ENCODE measurements at places on chromosomes 2 and 18.

DNA sequence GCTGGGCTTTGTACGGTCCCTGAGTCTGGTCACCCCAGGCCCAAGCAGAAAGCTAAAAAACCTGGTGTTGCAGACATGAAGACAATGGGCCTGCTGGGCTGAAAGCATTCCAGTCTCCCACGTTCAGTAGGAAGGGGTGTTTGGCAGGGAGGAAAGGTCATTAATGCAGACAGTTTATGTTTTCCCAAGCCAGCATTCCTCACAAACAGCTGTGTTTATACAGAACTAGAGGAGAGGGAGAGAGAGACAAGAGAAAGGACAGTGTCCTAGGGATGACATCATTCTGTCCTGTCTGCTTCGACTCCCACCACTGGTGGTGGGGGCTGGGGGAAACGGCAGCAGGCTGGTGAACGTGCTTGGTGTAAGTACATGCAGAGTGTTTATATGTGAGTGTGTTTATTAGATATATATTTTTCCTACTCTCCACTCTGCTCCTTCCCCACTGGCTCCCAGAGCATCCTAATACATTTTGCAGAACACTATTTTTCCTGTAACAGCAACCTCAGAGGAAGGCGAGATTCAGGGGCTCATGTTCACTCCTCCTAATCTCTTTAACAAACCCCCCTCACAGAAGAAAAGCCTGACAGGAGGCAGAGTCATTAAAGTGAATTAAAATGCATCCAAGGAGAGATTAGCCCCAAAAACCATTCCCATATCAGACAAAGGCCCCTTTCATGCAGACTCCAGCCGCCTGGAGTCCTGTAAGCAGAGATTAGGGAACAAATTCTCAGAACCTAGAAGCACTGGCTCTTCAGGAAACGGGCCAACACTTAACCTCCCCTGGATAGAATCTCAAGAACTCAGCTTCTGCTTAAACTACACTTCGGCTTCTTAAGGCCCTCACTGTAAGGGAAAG, 380.4 kb downstream of the TNS1 start:
- DNase-seq = no peak

- DNase-seq = no peak
Observed at GRCh38 chr2:20390524-20391123, 40.0 kb upstream of the PUM2 start.

DNA sequence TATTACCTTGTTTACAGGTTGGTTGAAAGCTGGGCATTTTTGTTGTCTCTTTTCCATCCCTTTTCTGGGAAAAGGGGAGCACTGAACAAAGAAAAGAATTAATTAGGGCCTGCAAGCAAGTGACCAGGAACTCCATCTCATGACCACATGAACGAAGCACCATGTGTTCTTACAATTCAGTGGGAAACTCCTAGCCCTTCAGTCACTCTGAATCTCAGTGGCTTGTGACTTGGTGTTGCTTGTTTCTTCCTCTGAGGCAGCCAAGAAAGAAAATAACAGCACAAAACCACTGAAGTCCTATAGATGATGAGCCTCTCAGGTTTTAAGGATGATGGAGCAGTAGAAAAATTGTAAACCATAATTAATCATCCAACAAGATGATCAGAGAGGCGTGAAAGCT, 129.1 kb upstream of the CAB39 start:
- DNase-seq = no peak

DNA sequence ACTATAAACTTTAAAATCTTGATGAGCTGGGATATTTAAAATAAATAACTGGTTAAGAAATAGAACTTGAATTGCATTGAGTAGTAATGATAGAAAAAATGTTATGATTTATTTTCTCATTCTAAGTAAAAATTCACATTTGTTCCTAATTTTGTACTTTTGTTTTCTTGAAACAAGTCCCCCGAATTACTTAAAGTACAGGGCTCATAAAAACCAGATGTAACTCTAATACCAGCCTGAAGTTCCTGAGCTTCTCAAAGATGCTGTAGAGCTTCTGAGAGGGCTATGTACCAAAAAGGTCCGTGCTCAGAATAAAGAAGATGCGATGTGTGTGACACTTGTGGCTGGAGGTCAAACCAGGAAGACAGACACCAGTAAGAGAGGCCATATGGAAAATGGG, 116.1 kb upstream of the TACR1 start:
- no peak for DNase-seq

DNA sequence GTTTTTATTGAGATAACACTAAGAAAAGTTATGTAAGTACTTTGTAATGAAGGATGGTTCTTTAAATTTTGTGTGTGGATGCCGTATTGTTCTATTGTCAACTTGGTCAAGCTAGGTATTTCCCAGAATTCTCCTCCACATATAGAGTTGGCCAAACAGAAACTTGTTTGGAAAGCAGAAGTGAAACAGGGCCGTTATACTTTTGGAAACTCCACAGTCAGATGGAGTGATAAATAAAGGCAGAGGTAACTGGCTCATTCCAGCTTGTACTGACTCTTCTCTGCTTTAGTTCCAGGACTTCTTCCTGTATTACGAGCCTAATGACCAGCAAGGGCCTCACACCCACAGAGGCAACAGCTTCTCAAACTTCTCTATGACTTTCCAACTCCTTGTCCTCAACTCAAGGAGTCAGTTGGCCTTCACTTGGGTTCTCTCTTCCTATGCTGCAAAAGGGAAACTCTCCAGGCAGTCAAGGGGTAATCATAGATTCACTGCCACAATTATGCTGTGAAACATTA, 16.4 kb upstream of the STARD7 start:
- DNase-seq = no peak

GRCh38 chr2:29281086-29281915, 166.1 kb downstream of the CLIP4 start:
- DNase-seq = no peak

GRCh38 chr2:231677632-231678104, 30.7 kb upstream of the PTMA start:
- DNase-seq = peak; percentile 73

DNA sequence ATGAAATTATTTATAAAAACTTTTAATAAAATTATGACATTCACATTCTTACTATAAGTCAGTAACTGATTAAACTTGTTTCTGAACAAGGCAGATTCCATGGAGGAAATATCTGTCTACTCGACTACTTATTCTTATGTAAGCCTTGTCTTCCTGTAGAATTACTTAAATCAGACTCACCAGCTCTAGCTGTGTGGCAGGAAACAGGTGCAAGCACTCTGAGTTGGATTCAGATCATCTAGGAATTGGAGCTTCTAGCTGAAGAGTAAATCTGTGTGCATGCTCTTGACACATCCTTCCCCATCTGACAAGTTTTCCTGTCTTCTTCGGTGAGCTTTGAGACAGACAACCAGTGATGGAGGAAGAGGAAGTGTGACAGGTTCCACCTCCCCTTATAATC, 284.7 kb downstream of the TRIB2 start:
- no peak for DNase-seq

- DNase-seq = no peak
Observed at GRCh38 chr18:50560681-50561629, 1.1 kb downstream of the MAPK4 start.

DNA sequence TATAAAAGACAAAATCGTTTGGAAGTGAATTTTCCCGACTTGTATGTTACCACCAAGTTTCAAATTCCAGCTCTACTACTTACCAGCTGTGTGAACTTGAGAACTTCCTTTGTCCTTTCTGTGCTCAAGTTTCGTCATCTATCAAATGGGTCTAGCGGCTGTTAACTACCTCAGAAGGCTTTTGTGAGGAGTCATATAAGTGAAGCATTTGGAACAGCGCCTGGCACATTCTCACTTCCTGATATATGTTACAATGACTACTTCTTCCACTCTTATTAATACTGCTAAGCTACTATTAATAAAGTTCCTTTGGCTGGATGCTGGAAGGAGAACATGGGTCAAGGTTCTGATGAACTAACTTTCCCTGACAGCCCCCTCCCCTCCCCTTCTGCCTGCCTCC, 104.5 kb downstream of the MEIS1 start:
- DNase-seq = no peak

GRCh38 chr2:178366412-178366811, 84.6 kb downstream of the PRKRA start:
- no peak for DNase-seq

DNA sequence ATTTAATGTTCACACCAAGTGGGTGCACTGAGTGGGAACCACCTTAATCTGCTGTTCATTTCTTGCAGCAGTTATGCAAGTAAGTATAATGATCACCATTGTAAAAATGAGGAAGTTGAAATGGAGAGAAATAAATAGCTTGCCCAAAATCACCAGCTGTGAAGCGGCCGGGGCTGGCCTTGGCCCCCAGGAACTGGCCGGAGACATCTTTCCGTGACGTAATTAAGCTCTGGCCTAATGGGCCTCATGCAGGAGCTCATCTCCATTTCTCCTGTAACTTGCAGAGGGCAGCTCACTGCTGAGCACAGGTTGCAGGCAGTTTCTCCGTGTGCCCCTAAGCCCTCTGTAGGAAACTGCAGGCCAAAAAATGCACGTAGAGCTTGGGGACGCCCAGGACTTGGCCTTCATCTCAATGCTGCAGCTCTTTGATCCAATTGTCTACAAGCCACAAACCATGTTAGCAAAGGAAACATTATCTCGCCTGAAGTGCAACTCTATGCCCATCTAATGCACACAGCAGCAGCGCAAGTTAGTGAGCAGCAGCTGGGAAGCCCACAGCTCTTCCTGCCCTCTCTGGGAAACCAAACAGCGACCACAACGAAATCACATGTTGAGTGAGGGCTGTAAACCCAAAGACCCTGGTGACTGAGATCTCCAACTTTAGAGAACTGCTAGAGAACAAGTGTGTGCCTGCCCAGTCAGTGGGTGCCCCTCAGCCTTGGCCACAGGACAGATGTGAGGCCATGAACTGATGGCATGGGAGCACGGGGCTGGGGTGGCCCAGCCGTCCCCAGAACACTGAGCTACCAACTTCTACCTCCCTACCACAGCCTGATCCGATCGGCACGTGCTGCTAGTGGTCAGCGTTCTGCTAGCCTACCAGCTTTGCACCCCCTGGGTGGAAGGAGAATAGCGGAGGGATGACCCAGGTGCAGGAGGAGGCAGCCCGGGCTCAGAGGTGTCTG, 28.8 kb downstream of the APCDD1 start:
- no peak for DNase-seq

DNA sequence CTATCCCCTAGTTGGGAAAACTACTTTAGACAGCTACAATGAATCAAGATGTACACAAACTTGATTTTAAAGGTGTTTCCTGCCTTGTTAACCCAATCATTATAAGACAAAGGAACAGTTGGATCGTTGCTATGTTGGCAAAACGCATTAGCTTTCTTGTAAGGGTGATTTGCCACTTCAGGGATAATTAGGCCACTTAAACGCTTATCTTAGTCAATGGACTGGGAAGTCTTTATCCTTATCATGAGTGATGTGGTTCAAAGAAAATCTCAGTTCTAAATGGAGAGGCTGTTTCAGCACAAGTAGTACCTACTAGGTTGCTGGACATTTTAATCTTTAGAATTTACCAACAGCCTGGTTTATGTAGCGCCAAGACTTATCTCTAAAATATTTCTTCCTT, 406.1 kb upstream of the MEX3C start:
- no peak for DNase-seq

DNA sequence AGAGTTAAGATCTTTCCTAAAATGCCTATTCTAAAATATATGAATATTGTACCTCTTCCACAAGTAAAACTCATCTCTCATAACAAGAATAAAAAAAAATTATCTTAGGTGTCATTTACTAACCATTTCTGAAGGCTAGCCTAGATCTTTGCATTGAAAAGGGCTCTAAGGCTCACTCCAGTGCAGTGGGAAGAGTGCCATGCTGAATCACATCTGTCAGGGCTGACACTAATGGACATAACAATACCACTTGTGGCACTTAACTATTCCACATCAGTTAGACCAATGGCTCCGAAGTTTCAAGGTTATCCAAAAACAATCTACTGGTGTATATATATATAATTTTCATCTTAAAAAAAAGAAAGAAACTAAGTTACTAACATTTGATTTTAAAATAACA, 130.2 kb downstream of the EXOC6B start:
- no peak for DNase-seq

GRCh38 chr2:47890711-47891368, 15.5 kb downstream of the FBXO11 start:
- DNase-seq = no peak

GRCh38 chr2:150572961-150573395, 85.5 kb upstream of the RND3 start:
- DNase-seq = no peak

DNA sequence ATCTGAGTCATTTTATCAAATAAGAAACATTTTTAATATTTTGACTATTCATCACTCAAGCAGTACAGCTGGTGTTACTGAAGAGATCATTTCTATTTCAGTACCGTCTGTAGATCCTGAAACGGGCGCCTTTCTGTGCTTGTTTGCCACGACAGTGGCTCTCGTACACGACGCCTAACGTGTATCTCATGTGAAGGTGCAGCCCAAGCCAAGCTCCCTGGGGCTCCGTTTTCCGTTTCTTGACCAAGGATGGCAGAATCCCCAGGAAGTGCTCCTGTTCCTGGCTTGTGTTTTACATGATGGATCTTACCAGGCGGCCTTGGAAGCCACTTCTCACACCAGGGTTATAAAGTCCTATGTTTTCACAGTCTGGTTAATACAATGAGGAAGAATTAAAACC, 320.6 kb downstream of the GBX2 start:
- DNase-seq = no peak

DNA sequence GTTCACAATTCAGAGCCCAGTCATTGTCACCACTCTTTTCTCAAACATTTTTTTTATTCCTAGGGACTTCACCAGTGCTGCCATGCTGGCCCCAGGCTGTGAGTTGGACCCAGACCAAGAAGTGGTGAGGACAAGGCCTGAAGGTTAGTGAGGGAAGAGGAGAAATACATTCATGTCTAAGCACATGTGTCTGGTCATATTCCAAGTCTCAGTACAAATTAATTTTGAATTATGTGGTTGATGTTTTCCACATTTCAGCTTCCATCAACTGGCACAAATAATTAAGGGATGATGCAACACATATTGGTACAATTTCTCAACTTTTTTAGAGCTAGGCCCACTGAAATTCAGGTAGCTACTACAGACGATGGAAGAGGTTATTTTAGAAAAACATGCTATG, 106.6 kb upstream of the UPP2 start:
- no peak for DNase-seq

- DNase-seq = no peak
Observed at GRCh38 chr18:50870138-50870845, 8.6 kb upstream of the ME2 start.

- DNase-seq = no peak
Observed at GRCh38 chr2:46308629-46309028, 11.4 kb downstream of the EPAS1 start.

DNA sequence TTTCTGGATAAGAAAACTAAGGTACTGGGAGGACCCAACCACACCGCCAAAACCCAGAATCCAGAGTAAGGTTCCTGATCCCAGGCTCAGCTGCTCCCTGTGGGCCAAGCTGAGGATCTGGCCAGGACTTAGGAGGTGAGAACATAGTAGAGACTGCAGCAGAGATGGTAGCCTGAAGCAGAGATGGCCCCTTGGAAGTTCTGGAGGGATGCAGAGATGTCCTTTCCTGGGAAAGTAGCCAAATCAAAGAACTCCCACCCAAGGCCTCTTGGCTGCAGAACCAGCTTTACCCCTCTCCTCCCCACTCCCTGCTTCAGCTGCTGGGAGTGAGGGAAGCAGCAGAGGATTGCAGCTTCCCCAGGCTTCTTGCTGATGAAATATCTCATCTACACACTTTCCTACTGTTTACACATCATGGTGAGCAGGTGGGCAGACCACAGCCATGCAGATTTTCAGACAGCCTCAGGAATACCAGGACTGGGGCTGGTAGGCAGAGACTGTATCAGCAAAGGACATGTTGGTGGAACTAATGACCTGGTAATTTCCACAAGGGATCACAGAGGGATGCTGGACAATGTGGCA, 32.7 kb downstream of the TMEM17 start:
- no peak for DNase-seq

Data from stimulated activated CD8-positive, alpha-beta memory T cell treated with anti-CD3 and anti-CD28 coated beads, Interleukin-7, amount 100 ng/mL, for 1 hour (primary cell).